ENCODE measurements at places on chromosomes 12 and 14.

DNA sequence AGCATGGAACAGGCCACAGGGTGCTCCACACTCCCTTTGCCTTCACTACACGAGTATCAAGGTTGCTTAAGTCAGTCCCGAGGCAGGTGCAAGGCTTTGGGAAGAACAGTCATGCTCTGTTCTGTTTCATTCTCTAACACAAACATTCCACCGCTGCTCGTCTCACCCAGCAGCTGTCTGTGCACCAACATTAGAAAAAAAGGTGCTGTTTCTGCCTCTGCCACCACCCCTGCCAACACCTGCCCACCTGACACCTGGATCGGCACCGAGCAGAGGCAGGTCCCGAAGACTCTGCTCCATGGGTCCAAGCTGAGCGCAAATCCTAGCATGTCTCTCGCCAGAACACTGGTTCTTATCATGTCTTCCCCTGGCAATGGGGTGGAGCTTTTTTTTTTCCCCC is 347.7 kb downstream of the TMEM132D start:
- DNase-seq: no peak
- H3K4me3 ChIP-seq: no peak overlapping the region
- H3K27ac ChIP-seq: no peak overlapping the region
- no peaks in the 10 kb centered on the region for H3K36me3 ChIP-seq
- no peaks in the 10 kb centered on the region for H3K4me1 ChIP-seq

DNA sequence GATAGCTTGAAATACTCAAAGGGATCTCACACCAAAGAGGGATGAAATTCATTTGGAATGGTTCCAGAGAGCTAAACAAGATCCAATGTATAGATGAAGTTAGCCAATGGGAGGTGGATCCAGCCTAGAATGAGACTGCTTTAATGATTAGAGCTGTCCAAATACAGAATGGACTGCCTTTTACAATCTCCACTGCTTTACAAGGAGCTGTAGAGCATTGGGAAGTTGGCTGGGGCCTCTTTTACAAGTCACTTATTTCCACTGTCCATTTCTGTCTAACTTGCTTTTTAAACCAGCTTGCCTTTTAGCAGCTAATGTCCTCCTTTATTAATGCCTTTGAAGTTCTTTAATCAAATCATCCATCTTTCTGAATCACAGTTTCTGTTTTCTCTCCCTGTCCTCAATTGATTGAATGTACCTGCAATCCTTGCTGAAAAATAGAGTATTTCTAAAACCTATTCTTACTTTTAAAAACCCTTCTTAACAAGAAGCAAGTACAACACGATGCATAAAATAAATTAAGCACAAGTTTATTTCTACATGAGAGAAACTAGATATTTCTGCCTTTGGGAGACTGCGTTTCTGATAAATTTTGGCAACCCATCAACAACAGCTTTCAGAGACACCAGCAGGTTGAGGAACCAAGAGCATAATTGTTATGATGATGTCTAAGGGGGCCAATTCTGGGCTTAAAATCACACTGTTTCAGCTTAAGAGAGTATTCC is 3.4 kb upstream of the ATP2A2 start:
- no peaks in the 10 kb centered on the region for H3K27me3 ChIP-seq
- H3K4me1 ChIP-seq: peaks cover 35% of the 10 kb centered on the region
- DNase-seq: no peak
- no peak overlapping the region for H3K4me3 ChIP-seq

DNA sequence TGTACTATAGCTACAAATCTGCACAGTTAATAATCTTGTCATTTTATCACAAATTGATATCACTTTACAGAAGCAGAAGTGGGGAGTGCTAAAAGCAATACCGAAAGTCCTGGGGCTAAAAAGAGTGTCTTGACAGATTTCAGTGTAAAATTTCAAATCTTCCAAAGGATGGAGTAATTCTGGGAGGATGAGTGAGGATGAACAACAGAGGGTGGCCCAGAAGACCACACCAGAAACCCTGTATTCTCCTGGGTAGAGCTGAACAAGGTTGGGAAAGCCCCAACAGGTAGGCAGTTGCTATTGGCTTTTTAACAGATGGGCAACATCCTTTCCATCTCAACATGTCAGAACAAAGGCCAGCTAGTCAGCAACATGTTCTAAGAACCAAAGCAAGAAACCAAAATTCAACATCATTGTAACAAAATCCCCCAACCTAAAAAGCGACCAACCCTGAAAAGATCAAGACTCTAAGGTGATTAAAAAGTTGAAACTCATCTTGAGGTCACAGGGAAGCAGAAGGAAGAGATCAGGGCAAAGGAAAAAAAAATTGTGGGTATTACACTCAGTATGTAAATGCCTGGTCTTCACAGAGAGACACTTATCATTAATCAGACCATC is 38.8 kb downstream of the CBX5 start:
- no peaks in the 10 kb centered on the region for H3K4me1 ChIP-seq
- no peak overlapping the region for H3K4me3 ChIP-seq
- H3K36me3 ChIP-seq: peaks cover 28% of the 10 kb centered on the region
- DNase-seq: no peak
- no peak overlapping the region for H3K27ac ChIP-seq

DNA sequence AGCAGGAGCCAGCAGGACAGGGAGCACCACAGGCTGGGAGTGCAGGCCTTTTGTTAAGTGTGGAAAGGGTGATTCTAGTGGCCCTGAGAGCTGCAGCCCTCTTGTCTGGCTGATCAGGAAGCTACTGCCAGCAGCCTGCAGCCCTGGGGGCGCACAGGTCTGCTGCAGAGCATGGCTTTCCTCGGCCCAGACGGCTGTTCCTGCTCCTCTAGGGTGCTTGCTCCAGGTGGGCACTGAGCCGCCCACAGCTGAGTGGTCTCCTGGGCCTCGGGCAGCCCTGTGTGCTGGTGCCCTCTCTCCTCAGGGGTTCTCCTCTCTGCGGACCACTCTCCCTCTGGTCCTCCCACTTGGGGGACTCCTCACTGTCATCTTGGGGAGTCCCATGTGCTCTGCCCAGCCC is 18.9 kb downstream of the CCDC88C start:
- no peaks in the 10 kb centered on the region for H3K27me3 ChIP-seq
- no peak for DNase-seq
- peak overlapping the region; percentile 66 for H3K27ac ChIP-seq
